ENCODE measurements at places on chromosomes 6 and 20. TPM values are rescaled to one million over a fixed set of nuclear protein-coding genes. Genes with fewer than 3 reads are reported as not detected.

The DCBLD1 gene
- total RNA-seq: 73.8 TPM

The TTK gene
- total RNA-seq: 20.5 TPM

The UTRN gene
- total RNA-seq: 83.5 TPM

The APOBEC2 gene
- total RNA-seq: not detected

The CST11 gene
- not detected for total RNA-seq

The BEND6 gene
- total RNA-seq: 4.3 TPM

The MICB gene
- 26.2 TPM for total RNA-seq

The VSX1 gene
- not detected for total RNA-seq

The KIF6 gene
- total RNA-seq: 1.4 TPM

The LINC00237 gene
- not detected for total RNA-seq

The PKHD1 gene
- total RNA-seq: not detected

The NNAT gene
- total RNA-seq: 4.6 TPM

The LAMA5 gene
- total RNA-seq: 16.3 TPM

The ADGRF4 gene
- total RNA-seq: under 0.01 TPM

The SLC22A3 gene
- not detected for total RNA-seq

The CUL9 gene
- 20.2 TPM for total RNA-seq

The ARFGEF3 gene
- under 0.01 TPM for total RNA-seq

The BFSP1 gene
- 2.3 TPM for total RNA-seq

The MMP24OS gene
- 30.7 TPM for total RNA-seq

The BIRC7 gene
- total RNA-seq: not detected

The BMP2 gene
- 0.53 TPM for total RNA-seq

The HLA-DMB gene
- total RNA-seq: not detected

The PRRT1 gene
- not detected for total RNA-seq

The MATN4 gene
- total RNA-seq: not detected

The FAM83C gene
- not detected for total RNA-seq

The OR2H2 gene
- total RNA-seq: not detected

The SLC52A3 gene
- total RNA-seq: not detected

The GPSM3 gene
- total RNA-seq: 9.9 TPM

The TPX2 gene
- total RNA-seq: 108 TPM

The PLG gene
- total RNA-seq: not detected
